ENCODE measurements at places on chromosomes 13 and 19.

- no peak for DNase-seq
These were observed 114.8 kb upstream of the TDRD3 start for GRCh38 chr13:60282186-60282585.

DNA sequence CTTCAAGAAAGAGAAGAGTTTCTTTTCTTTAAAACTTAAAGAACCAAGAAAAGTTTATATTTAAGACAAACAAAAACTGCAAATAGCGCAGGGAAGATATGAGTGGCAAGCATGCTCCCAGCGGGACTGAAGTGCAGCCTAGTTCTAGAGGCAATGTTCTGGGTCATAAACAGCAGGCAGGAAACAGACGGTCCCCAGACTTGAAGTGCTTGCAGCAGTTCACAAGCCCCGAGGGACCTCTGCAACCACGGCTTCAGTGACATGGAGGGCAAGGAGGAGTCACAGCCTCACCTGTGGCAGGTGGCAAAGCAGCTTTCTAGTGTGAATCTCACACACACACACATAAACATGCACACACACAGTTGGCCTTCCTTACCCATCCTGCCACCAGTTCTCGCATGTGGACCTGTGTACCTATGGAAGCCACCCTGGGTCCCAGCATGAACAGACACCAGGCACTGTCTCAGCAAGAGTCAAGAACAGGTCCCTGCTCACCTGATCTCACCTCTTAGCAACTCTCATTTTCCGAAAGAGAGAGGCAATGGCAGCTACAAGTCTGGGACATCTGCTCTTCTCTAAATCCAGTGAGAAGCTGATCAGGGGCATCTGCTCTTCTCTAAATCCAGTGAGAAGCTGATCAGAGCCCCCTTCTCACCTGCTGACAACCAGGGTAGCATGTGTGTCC is 162.0 kb downstream of the EFNB2 start:
- DNase-seq, result no peak

DNA sequence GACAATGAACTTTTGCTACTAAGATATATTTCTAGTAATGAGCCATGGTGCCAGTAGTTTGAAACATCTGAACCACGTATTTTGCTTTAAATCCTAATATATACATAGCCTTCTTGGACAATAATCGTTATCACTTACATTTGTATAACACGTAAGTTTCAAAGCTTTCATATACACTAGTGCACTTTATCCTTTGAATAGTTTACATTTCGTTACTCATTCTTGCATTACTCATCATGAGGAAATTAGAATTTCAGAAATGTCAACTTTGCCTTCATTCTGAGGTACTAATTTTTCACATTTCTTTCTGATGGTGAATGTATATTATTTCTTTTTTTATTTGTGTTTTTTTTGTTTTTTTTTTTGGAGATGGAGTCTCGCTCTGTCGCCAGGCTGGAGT is 5.8 kb downstream of the KBTBD7 start:
- no peak for DNase-seq

GRCh38 chr13:63351533-63351932 is 1935.9 kb upstream of the PCDH20 start:
- no peak for DNase-seq

DNA sequence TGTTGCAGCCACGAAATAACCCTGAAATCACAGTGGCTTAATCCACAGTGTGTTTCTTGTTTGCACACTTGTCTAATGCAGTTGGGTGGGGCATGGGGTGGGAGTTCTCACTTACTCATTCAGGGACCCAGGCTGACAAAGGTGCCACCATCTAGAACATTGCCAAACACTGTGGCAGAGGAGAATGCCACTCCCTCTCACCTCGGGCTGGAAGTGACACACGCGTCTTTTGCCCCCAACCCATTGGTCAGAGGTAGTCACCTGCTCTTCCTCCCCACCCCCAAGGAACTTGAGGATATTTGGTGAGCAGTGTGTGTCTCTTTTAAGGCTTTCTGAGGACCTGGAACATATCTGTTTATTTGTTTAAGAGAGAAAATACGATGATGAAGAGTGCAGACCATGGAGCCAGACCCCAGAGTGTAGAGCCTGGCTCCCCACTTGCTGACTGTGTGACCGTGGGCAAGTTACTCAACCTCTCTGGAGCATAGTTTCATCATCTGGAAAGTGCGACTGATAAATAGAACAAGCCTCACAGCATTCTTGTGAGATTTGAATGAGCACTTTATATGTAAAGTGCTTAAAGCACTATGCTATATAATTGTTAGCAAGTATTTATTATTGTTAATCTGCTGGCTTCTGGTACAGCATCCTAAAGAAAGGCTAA is 17.4 kb downstream of the GPR183 start:
- DNase-seq, result no peak

DNA sequence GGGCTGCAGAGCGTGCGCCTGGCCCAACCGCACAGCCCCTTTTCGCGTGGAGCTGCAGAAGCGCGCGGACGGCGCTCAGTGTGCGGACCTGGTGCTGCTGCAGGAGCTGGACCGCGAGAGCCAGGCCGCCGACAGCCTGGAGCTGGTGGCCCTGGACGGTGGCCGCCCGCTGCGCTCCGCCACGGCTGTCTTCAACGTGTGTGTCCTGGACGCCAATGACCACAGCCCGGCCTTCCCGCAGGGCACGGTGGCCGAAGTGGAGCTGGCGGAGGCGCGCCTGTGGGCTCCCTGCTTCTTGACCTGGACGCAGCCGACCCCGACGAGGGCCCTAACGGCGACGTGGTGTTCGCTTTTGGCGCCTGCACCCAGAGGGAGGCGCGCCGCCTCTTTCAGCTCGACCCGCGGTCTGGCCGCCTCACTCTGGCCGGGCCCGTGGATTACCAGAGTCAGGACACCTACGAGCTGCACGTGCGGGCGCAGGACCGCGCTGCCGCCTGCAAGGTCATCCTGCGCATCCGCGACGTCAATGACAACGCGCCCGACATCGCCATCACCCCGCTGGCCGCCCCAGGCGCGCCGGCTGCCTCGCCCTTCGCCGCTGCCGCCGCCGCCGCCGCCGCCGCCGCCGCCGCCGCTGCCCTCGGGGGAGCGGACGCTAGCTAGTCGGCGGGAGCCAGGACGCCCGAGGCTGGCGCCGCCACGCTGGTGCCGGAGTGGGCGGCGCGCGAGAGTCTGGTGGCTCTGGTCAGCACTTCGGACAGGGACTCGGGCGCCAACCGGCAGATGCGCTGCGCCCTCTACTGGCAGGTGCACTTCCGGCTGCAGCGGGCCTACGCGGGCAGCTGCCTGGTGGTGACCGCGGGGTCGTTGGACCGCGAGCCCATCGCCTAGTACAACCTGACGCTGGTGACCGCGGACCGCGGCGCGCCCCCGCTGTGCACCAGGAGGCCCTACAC is 172.2 kb downstream of the OLFM4 start:
- DNase-seq, result peak; percentile 44

- DNase-seq, result no peak
These were observed 695 bp downstream of the BST2 start for GRCh38 chr19:17404621-17405249.

DNA sequence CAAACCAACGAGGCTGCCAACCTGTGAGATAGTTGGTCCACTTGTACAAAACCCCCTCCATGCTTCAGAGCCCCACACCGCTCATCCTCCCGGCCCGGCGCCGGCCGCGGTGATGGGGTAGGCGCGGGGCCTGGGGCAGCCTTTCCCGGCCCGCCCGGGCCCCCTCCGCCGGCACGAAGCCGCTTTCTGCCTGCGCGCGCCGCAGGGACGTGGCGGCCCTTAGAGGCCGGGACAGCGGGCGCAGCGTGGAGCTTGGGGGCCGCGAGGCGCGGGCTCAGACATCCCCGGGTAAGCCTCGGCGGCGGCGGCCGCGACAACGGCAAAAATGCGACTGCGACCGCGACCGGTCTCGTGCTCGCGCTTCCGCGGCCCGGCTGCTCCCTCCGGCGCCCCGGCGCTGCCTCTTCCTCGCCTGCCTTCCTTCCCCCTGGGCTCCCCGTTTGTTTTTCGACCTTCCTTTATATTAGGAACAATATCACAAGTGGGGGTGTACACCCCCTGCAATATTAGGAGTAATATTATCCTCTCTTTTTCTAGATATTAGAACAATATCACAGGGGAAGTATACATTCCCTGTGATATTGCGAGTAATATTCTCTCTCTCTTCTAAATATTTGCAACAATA is 53.9 kb upstream of the CEACAM21 start:
- no peak for DNase-seq

GRCh38 chr13:109254274-109254673 is 532.1 kb downstream of the IRS2 start:
- no peak for DNase-seq

GRCh38 chr13:27353166-27353583 is 71.2 kb upstream of the GTF3A start:
- DNase-seq, result peak; percentile 61

DNA sequence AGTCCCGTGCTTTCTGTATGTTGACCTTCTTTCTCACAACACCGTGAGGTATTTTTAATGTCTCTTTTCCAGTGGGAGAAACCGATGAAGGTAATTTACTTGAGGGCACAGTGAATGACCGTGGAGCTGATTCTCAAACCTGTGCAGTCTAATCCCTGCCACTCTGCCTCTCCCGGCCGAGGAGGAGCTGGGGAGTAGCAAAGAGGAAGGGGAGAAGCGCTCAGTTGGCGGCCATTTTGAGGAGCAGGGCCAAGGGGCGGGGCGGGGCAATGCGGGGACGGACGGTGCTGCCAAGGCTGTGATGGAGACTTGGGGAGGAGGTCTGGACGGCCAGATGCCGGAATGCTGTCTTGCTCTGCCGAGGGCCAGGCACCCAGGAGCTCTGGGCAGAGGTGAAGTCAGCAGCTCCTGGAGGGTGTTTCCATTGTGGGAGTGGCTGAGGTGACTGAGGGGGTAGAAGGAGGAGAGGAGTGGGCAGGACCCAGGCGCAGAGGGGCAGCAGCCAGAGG is 12.4 kb upstream of the RANBP3 start:
- DNase-seq, result no peak

DNA sequence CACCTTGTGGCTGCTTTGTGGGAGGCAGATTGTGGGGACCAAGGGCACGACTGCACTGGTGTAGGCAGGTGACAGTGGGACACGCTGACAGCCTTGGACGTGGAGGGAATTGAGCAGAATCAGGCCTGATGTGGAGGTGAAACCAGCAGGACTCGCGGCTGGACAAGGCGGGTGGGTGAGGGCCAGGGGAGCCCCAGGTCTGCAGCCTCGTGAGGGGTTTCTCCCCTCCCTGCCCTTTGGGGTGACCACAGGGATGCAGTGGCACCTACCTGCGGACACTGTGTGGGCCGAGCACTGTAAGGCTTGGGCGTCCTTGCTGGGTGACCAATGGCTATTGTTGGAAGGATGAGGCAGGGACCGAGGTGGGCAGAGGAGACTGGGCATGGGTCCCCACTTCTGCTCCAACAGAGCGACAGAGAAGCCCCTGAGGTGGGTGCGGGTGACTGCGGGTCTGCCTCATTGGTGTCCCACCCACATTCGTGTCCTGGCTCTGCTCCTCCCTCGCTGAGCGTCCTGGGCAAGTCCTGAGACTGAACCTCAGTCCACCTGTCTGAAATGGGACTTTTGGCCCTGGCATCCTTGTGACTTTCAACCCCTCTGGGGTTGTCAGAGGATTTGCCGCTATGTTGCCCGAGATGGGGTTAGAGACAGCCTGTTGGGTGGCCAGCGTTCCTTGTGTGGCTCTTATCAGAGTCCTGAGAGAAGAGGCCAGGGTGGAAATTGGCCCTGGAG is 30.5 kb downstream of the DNM2 start:
- no peak for DNase-seq

DNA sequence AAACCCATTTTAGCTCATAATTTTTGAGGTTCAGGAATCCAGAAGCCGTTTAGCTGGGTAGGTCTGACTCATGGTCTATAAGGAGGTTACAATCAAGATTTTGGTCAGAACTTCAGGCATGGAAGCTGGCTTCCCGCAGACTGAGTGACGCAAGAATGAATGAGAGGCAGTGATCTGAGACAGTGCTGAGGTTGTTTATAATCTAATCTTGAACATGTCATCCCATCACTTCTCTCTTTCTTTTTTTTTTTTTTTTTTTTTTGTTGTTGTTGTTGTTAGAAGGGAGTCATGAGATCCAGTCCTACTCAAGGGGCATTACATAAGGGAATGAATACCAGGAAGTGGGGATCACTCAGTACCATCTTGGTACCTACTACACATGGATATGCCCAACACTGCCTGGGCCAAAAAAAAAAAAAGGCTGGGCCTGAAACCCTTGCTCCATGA is 217.4 kb downstream of the DLEU7 start:
- DNase-seq, result no peak

GRCh38 chr19:47794526-47794925 is 9.8 kb downstream of the TPRX1 start:
- no peak for DNase-seq

DNA sequence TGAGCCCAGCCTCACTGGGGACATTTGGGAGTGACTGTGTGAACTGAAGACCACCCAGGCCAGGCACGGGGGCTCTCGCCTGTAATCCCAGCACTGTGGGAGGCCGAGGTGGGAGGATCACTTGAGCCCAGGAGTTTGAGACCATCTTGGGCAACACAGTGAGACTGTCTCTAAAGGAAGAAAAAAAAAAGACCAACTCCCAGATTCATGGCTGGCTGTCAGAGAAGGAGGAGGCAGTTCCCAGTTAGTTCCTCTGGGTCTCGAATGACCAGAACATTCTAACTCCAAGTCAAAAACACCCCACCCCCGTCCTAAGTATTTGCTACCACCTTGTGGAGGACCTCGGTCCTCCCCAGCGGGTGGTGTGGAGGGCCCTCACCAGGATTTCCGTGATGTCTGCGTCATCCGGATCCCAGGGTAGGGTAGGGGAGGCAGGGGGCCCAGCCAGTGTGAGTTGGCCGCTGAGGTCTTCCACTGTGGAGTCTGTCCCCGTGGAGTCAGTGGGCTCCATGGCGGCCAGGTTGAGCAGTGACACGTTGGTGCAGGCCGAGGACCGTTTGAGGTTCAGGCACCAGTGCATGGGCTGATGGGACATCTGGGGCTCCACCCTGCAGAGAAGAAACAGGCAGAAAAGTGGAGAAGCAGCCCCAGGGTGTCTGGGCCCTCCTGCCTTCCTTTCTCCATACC is 1.3 kb downstream of the TSKS start:
- DNase-seq, result no peak

GRCh38 chr13:54373211-54373610 is 1344.6 kb downstream of the OLFM4 start:
- no peak for DNase-seq

- peak; percentile 78 for DNase-seq
These were observed 8.1 kb upstream of the ANGPTL4 start for GRCh38 chr19:8355631-8356402.

DNA sequence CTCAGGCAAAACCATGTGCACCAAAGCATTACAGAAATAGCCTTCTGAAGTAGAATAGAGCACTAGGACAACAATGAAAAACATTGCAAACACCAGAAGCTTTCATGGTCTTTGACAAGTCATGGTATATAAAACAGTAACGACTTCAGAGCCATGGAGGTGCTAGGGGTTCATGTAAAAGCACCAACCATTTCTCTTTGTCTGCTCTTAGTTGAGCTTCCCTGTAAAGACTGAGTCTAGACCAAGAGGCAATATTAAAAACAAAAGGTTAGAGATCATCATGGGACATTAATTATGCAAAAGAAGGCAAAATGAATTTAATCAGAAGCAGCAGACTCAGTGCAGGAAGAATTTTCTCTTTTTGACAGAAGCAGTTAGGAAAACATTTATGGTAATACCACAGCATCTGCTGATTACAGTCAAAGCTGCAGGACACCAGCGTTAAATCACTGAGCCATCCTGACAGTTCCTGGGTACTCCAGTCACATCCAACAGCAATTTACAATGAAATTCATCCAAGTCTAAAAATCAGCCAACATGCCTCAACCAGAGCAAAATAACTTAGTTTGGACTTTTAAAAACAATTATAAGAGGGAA is 476.8 kb downstream of the DIAPH3 start:
- no peak for DNase-seq

- DNase-seq, result no peak
These were observed 382 bp downstream of the ZNF77 start for GRCh38 chr19:2944403-2944774.

Measured in AG08396 (cell line).